ENCODE measurements at places on chromosomes 3 and 15.

DNA sequence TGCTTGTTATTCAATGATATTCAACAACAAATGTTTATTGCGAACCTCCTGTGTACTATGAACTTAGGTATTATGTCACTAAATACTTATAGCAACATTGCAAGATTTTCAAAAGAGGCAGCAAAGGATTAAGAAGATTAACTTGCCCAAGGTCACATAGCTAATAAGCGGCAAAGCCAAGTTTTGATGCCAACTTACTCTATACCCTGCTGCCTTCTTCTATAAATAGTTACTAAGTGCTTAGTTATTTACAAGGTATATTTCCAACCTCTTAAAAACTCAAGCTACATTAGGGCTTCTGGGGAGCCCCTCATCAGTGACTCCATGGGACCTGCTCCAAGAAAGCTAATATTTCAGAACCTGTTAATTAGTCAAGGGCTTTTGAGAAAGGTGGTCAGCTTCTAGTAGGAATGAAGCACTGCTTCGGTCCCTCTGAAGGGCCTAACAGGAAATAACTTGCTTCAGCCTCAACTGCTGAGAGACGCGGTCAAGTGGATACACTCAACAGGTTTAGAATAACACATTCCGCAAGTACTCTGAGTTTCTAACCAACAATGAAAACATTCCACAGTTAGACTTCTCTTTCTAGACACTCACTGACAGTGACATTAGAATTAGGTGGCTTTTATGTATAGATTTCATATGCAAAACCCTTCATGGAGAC lies 125.5 kb downstream of the DGKG start:
- DNase-seq = no peak

DNA sequence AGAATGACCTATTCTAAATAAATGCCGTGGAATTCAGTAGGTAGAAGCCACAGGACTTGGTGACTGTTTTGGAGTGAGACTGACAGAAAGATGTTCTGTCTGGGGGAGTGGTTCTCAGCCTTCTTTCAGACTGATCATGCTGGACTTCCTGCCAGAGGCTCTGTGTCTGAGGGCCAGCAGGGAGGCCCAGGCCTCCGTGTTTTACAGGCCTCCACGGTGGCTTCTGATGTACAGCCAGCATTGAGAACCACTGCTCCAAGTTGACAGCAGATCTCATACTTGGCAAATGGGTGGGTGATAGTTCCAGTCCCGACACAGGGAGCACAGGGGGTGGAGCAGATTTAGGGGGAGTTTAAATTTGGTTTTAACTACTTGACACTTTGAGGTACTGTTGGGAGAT lies 6.7 kb upstream of the PIGZ start:
- no peak for DNase-seq

DNA sequence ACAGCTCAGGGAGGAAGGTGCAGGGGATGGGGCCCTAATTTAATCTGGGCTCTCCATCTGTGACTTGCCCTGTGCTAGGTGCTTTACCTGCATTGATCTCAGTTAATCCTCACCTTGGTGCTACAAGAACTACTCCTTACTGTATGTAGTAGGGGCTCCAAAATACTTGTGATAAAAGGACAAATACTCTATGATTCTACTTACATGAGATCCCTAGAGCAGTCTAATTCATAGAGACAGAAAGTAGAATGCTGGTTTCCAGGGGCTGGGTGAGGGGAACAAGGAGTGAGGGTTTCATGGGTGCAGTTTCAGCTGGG lies 67.2 kb downstream of the SLC6A1 start:
- no peak for DNase-seq

- no peak for DNase-seq
These were observed 151.7 kb upstream of the PTPRG start for GRCh38 chr3:61409638-61410037.

GRCh38 chr15:47333734-47334133 lies 383.6 kb upstream of the SEMA6D start:
- DNase-seq = no peak

DNA sequence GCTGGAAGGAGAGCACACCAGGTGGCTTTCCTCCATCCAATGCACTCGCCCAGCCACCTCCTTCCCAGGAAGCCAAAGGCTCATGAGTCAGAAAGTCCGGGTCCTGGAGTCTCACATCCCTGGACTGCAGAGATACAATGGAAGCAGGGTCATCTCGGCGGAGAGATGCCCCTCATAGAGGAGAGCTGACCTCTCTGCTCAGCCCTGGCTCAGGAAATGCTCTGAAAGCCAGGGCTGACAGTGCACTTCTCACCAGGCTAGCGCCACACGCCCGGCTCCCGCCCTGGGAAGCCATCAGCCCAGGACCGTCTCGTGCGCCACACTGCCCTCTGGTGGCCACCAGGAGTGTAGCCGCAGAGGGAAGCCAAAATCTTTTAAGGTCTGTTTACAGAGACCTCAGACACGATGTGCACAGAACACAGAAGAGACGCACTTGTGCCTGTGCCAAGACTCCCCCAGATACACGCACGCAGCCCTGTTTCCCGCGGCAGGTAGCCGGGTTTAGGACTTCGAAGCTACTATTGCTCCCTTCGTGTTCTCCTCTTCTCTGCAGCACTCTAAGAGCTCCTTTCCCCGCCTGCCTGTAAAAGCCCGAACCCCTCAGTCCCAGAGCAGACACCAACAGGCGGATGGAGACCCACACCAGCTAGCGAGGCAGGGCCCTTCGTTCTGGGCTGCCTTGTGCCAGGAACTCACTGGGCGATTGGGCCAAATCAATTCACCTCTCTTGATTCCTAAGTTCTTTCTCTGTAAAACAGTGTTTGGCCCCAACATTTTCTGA lies 9.7 kb downstream of the NTRK3 start:
- peak; percentile 66 for DNase-seq

DNA sequence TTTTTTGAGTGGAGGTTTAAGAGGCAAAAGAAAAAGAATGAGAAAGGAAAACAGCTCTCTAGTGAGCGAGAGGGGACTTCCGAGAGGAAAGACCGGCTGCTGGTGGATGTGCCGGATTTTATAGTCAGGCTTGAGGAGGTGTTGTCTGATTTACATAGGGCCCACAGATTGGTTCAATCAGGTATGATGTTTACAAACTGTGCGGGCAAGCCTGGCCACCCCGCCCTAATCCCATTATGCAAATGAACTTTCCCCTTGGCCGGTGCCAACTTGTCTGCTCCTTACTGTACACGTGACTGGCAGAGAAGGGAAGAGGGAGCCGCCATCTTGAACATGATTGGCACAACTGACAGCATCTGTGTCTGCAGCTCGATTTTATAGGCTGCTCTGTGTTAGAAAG lies 44.7 kb downstream of the FAM43A start:
- DNase-seq = no peak

DNA sequence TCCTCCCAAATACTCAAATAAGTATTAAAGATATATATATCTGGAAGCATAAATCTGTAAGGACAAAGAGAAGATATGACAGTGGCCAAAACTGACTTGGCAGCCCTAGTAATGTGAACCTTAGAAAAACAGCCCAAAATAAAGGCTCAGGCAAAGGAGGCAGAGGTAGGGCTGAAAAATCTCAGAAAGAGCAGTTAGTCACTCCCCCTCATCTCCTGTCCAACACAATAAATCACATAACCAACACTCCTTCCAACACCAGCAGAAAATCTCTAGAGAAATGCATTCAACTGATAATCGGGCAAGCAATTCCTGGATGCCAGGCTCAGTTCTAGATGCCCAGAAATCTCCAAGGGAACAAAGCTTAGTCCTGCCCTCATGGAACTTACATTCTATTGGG lies 22.1 kb upstream of the CHRM5 start:
- no peak for DNase-seq

DNA sequence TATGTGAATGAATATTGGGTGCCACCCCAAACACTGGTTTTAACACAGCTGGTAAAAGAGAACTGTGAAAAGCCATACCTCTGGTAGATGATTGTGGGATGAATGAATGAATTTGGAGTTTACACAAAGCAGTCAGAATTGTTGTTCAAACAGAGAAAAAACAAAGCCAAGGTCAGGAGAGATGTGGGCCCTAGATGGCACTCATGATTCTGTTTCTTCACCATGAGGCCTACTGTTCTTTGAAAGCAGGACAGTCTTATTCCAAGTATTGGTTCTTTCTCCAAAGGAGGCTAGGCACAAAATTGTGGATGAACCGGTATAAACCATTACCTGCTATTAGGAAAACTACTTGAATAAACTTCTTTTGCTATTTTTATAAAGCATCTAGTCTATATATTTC lies 97.6 kb downstream of the SAMMSON start:
- DNase-seq = no peak

DNA sequence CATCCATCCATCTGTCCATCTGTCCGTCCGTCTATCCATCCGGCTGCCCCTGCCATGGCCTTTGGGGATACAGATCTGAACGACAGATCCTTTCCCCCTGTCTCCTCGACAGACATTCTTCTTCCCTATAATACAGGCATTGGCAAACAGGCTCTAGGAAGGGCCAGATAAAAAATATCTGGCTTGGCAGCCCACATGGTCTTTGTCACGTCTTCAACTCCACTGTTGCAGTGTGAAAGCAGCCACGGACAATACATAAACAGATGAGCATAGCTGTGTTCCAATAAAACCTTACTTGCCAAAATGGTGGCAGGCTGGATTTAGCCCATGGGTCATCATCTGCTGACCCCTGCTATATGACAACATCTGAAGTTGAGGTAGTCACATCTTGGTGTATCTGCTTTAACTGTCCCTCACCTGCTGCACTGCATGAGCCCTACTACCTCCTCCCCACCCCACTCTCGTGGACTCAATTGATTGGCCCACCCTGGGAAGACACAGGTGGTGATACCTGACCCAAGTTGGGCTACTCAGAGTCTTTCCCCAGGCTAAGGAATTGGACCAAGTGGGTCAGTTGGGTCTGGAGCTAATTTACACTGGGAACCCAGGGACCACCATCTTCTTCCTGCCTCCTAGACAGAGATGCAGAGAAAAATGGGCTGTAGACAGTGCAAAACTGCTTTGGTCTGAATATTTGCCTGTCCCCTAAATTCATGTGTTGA lies 128.4 kb upstream of the SMAD3 start:
- no peak for DNase-seq

DNA sequence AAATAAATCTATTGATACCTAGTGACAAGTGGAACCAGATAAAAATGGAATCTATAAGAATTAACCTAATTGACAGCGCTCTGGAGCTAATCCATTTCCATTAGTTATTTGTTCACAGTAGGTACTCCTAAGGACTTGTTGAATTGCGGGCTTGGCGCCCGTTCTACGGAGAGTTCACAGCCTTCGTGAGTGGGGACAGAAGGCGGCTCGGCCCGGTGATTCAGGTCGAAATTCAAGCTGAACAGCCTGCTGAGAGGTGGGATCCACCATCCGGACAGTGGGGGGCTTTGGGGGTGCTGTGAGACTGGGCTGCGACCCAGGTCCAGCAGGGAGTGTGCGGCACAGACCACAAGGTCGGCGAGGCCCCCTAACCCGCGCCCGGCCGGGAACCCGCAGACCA lies 779 bp upstream of the CTNNB1 start:
- no peak for DNase-seq

DNA sequence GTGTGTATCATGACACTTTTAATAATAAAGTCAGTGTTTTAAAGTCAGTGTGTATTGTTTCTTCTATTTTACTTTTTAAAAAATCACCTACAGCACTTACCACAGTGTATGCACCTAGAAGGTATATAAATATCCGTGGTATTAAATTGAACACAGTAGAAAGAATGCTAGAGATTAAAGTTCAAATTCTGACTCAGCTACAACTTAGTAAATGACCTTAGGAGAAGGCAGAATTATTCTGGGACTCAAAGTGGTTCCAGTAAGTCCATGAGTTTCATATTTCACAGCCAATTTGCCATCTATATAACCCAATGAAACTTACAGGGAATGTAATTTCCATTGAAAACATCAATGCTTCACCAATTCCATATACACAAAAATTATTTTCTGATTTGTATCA lies 52.7 kb upstream of the MAP4 start:
- no peak for DNase-seq

- DNase-seq = no peak
These were observed 58.8 kb downstream of the KAT2B start for GRCh38 chr3:20099060-20099459.

GRCh38 chr3:11661052-11661656 lies 17.4 kb upstream of the VGLL4 start:
- DNase-seq = no peak

- DNase-seq = no peak
These were observed 17.4 kb upstream of the ZNF609 start for GRCh38 chr15:64443016-64443415.

GRCh38 chr3:46713898-46714552 lies 3.6 kb downstream of the PRSS50 start:
- DNase-seq = no peak

GRCh38 chr3:37940242-37940908 lies 50.2 kb upstream of the VILL start:
- no peak for DNase-seq

DNA sequence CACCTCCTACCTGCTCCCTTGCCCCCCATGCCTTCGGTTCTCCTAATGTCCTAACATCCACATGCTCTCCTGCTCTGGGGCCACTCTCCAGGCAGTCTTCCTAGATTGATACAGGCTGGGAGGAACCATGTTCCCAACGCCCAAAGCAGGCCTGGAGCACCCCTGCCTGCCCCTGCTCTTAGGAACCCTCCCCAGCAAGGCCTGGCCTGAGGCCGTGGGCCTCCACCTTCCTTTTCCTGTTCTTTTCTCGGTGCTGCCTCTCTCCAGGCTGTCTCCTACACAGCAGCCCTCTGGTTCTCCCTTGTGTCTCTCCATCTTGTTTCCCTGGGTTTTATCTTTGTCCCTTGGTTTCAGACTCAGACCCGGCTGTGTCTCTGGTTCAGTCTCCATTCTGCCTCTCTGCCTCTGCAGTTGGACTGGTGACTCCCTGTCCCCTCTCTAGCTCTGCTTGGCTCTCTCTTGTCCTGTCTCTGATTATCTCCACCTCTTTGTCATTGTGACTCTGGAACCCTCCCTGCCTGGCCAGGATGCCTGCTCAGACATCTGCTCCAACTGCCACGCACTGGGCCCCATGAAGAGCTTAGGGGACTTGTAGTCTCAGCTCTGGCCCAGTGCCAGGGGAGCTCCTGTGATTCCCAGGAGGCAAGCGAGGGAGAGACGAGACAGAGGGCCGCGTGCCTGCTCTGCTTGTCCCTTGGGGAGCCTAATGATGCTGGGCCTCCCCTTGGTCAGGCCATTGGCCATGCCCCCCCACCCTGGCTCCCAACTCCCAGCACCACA lies 26.0 kb upstream of the RPL29 start:
- DNase-seq = no peak

DNA sequence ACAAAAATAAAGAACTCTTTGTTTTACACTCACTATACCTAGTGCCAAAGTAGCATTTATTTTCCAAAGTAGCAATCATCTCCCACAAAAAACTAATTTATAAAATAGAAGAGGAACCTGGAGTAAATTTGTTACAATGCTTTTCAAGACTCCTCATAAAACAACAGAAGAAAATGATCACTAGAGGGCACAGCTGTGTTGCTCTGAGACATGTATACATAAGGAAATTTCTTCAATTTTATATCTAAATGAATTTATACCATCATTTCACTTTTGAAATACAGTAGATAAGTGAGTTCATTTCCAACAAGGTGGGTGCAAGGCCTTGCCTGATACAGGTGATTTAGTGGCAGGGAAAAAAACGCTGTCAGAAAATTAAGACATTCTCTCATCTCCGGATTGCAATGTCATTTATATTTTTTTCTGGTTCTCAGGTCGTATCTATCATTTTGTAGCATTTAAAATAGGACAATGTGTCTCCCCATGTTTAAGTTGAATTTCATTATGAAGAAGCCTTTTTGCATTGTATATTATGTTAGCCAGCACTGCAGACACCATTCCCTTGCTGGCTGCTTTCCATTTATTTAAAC lies 25.3 kb upstream of the ARHGEF26 start:
- DNase-seq = no peak

- no peak for DNase-seq
These were observed 9.9 kb downstream of the THAP10 start for GRCh38 chr15:70882361-70882760.
